Smooth muscle cell of the coronary artery (primary cell): ENCODE measurements at places on chromosomes 2 and 18. TPM values are rescaled to one million over a fixed set of nuclear protein-coding genes. Genes with fewer than 3 reads are reported as not detected.

TTR gene
- not detected in 2 replicates for total RNA-seq

ELP2 gene
- 95.5 and 152 TPM in 2 replicates for total RNA-seq

GULP1 gene
- total RNA-seq: 4.1 and 17.1 TPM in 2 replicates

NDUFV2 gene
- 21.8 and 82.3 TPM in 2 replicates for total RNA-seq

SLC19A3 gene
- 0.23 and 2.1 TPM in 2 replicates for total RNA-seq

PFN4 gene
- total RNA-seq: 0.60 TPM in 1 of 2 replicates, not detected in the other

REG3G gene
- total RNA-seq: not detected in 2 replicates

RAB6C gene
- not detected in 2 replicates for total RNA-seq

TRPM8 gene
- total RNA-seq: 0.59 TPM in 1 of 2 replicates, not detected in the other

DSC2 gene
- 0.23 TPM in 1 of 2 replicates, not detected in the other for total RNA-seq

CHST9 gene
- not detected in 2 replicates for total RNA-seq

SALL3 gene
- not detected in 2 replicates for total RNA-seq

AGAP1 gene
- 6.2 and 12.3 TPM in 2 replicates for total RNA-seq

DNAH6 gene
- total RNA-seq: under 0.01 TPM in 1 of 2 replicates, not detected in the other

SERPINB4 gene
- 3.7 TPM in 1 of 2 replicates, not detected in the other for total RNA-seq

CABYR gene
- 2.0 and 3.4 TPM in 2 replicates for total RNA-seq

MLPH gene
- total RNA-seq: 0.90 and 37.0 TPM in 2 replicates

OTOF gene
- under 0.01 TPM in 1 of 2 replicates, not detected in the other for total RNA-seq
